Muscle of leg (tissue), 16 donors: ENCODE measurements at places on chromosomes 5 and 9. TPM values are rescaled to one million over a fixed set of nuclear protein-coding genes. Genes with fewer than 3 reads are reported as not detected.

Gene ECM2
- total RNA-seq, result 16.0 TPM

Gene PCDHB7
- 2.1 TPM for total RNA-seq

Gene SAPCD2
- 4.2 TPM for total RNA-seq

Gene SH2D3C
- 12.4 TPM for total RNA-seq

Gene TNPO1
- 114 TPM for total RNA-seq
